Spleen (tissue), 13 donors: ENCODE measurements at places on chromosomes 4 and X.

- DNase-seq = no peak
These were observed 321.0 kb upstream of the CXXC4 start for GRCh38 chr4:104815665-104816064.

DNA sequence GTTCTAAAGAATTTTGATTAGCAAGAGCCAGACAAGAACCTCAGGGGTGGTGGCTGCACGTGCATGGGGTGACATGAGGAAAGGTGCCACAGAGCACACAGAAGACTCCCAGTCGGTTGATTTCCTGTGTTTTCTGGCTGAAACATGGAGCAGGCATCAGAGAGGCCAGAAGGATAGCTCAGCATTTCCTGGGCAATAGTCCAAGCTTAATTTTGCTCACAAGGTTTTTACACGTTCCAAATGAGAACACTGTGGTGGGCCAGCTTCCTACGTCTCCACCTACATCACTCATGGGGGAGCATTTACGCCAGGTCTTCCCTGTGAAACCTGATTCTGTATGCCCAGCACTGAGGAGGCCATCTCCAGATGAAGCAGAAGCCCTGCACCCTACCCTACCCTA is 212.5 kb upstream of the CLNK start:
- no peak for DNase-seq

DNA sequence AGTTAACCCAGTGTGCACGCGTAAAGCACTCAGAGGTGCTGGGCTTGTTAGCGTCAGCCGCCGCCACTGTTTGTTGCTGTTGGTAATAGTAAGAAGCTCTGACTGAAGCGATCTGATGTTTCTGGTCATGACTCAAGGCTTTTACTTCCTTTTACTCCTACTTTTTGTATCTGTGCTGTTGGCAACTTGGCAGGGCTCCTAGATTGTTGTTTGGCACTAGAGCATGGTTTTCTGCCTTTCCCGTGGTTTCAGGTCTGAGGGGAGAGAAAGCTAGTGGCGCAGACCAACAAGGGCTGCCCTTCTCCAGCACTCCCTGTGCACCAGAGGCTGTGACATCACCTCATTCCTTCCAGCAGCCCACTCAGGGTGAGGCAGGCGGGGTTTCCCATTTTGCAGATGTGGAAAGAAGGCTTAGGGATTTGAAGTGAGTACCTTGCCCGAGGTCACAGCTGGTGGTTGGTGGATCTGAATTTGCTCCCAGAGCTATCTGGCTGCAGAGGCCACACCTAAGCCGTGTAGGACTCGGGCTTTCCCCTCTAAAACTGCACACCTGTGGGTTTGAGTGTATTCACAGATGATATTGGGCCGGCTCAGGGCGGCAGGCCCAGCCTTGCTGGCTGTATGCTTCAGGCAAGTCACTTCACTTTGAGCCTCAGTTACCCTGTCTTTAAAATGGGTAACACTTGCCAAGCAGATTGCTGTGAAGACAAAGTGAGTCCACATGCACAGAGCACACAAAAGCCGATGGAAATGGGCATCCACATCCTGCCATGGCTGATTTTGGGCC is 51.2 kb upstream of the TADA2B start:
- no peak for DNase-seq

DNA sequence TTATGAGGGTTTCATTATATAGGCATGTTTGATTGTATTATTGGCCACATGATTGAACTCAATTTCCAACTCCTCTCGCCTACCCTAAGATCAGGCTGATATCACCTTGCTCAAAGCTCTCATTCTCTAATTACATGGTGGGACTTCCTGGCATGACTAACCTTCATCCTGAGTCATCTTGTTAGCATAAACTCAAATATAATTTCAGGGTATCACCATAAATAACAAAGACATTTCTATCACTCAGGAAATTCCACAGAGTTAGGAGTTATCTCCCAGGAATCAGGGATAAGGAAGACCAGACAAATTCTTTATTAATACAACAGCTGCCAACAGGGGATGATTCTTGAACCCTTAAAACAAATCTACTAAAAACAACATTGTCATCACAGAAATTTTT is 90.7 kb downstream of the NDST3 start:
- no peak for DNase-seq

DNA sequence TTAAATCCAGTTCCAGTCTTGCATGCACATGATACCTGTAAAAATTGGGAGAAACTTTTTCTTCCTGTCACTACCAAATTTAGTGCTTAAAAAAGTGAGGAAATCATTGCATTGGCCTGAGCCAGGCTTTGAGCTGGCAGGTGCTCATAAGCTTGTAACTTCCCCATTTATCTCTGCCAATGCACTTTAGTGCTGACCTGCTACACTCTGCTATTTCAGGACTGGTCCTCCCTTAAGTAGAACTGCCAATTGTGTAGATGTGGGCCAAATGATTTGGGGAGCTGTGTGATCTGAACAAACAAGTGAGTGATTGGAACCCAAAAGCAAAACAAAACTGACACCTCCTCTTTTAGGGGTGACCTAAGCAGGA is 51.8 kb downstream of the ZNF827 start:
- DNase-seq = no peak

GRCh38 chrX:42290608-42291007 is 367.3 kb upstream of the CASK start:
- no peak for DNase-seq

- DNase-seq = peak; percentile 65
These were observed 10.0 kb upstream of the ASMTL start for GRCh38 chrX:1462596-1463251.

- no peak for DNase-seq
These were observed 200.8 kb downstream of the CEP135 start for GRCh38 chr4:56149591-56149990.

GRCh38 chr4:73730292-73730691 is 10.1 kb upstream of the CXCL8 start:
- DNase-seq = no peak

DNA sequence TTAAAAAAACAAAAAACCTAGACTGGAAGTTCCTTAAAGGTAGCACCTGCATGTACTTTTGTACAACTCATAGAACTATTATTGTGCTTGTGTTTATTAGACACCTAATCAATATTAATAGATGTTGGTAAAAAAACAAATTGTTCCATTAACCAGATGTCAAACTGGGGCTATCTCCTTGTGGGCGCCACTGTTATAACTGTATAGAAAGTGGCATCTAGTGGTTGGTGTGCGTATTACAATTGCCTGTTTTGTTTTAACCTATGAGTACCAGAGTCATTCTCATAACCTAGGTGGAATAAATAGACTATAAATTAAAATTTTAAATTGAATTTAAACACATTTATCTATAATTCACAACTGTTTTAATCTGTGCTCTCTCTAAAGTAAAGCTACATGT is 97.4 kb downstream of the COL4A5 start:
- DNase-seq = no peak

DNA sequence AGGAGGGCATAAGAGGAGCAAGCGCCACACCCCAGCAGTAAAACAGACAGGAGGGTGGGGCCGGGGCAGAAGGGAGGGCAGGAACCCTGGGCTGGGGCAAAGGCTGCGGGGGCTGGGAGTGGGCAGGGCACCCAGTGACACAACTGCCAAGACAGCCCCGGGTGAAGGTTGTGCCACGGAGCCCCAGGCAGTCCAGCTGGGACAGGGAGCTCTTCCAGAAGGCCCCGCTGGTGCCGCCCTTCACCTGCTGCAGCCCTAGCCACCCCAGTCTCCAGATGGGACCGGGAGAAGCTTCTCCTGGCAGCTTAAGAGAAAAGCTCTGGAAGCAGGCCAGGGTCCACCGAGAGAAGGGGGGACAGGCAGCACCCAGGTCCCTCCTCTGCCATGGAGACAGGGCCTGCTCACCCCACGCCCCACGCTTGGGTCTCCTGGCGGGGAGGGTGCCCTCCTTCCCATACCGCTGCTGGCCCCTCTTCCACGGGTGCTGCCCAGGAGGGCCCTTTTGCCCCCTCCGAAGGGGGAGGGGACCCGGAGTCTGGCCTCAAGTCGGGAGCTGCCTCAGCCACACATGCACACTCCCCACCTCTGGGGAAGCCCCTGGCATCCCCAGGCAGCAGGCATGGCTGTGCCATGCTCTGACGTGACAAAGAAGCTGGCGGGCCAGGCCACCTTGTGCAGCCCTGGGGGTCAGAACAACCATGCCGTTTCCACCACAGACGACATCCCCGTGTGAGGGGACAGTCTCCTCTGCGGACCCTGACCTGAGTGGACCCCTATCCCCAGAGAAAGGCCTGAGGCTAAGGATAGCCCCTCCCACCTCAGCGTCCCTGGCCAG is 1.5 kb downstream of the DGKQ start:
- DNase-seq = no peak
